Osteoblast (primary cell): ENCODE measurements at places on chromosomes 11 and 22. TPM values are rescaled to one million over a fixed set of nuclear protein-coding genes. Genes with fewer than 3 reads are reported as not detected.

DNA sequence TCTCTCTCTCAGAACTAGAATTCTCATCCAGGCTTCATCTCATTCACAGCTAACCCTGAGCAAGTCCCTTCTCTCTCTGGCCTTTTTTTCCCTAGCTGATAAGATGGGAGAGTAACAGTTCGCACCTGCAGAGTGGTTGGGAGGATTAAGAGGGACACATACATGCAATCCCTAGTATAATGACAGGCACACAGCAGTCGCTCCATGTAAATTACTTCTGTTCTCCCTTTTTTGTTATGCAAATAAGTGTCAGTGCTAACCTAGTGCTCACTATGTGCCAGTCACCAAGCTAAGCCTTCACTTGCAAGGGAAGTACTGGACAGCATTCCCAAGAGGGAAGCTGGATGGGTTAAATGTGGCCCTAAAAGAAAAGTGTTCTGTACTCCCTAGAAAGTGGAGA is 63.4 kb downstream of the TENM4 start:
- no peak overlapping the region for H3K4me3 ChIP-seq
- DNase-seq = no peak
- H3K27ac ChIP-seq = no peak overlapping the region
- H3K4me1 ChIP-seq = no peaks in the 10 kb centered on the region
- H3K36me3 ChIP-seq = no peaks in the 10 kb centered on the region
- H3K27me3 ChIP-seq = no peaks in the 10 kb centered on the region

Gene TSSK2
- total RNA-seq = not detected in 2 replicates

Gene CST6
- 1.8 and 2.9 TPM in 2 replicates for total RNA-seq

Gene RFPL1
- total RNA-seq = not detected in 2 replicates
